Fibroblast of skin of left quadriceps (primary cell): ENCODE measurements at places on chromosomes 4 and X.

GRCh38 chr4:102774254-102774653 lies 13.5 kb upstream of the MANBA start:
- DNase-seq = no peak

- no peak for DNase-seq
Observed at GRCh38 chr4:147968641-147969040, 236.8 kb downstream of the ARHGAP10 start.

GRCh38 chr4:134622199-134622598 lies 420.6 kb upstream of the PABPC4L start:
- no peak for DNase-seq

GRCh38 chr4:164467493-164467892 lies 286.4 kb upstream of the SMIM31 start:
- DNase-seq = no peak

- no peak for DNase-seq
Observed at GRCh38 chr4:108110450-108110849, 58.3 kb downstream of the LEF1 start.

- DNase-seq = no peak
Observed at GRCh38 chrX:75596178-75596577, 73.3 kb upstream of the ZDHHC15 start.

GRCh38 chrX:24465532-24465865 lies 413 bp downstream of the PDK3 start:
- no peak for DNase-seq

DNA sequence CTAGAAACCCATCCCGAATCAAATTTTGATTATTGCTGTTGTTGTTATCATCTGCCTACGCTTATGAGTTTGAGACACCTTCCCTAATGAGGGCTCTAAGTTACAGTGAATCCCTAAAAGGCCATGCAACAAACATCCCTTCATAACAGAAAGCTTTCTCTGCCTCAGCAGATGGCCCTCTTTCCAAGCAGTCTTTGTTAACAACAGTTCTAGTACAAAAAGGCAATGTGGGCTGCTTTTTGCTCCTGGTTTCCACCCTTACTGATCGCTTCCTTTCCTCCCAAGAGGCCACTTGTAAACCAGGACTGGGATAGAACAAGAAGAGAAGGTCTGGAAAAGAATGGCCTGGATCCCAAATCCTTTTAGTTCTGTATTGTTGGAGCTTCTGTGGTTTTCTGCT lies 24.2 kb downstream of the GPC4 start:
- DNase-seq = no peak

GRCh38 chr4:41507291-41507947 lies 30.5 kb upstream of the LIMCH1 start:
- DNase-seq = no peak

DNA sequence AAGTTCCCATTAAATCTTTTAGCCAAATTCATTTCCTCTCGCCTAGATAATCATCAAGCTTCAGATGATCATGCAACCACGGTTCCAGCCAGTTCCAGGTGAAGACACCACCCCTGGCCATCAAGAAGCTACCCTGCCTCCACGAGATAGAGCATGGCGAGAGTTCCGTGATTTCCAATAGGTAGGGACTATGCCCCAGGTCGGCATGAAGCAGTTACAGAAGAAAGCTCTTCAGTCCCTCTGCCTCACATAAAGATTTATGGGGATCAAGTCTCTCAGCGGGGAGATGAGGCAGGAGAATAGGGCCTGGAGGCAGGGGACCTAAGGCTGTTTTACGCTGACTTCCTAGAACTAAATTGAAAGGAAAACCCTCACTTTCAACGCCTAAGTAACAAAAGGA lies 183.9 kb downstream of the OR13H1 start:
- no peak for DNase-seq

GRCh38 chr4:140976768-140977167 lies 156.5 kb downstream of the RNF150 start:
- no peak for DNase-seq

- DNase-seq = no peak
Observed at GRCh38 chrX:70096052-70096451, 33.8 kb downstream of the OTUD6A start.

DNA sequence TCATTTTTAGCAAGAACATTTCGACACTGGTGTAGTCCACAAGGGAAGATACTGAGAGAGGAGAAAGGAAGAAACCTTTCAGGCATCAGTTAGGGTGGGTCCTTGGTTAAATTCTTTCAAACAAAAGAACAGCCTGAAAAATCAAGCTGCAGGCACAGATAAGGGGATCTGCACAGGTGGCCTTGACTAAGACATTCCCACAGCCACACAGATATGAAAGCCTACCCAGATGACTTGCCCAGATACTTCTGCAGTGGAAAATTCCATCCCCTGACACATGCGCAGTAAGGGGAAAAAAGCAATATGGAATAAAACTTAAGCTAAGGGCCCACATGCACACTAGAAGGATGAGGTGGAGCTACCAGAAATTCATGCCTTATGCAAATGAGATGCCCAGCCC lies 8.9 kb upstream of the TMEM165 start:
- DNase-seq = no peak

- DNase-seq = no peak
Observed at GRCh38 chr4:121041307-121042090, 30.8 kb downstream of the NDNF start.

- no peak for DNase-seq
Observed at GRCh38 chr4:31237233-31237632, 517.1 kb downstream of the PCDH7 start.

DNA sequence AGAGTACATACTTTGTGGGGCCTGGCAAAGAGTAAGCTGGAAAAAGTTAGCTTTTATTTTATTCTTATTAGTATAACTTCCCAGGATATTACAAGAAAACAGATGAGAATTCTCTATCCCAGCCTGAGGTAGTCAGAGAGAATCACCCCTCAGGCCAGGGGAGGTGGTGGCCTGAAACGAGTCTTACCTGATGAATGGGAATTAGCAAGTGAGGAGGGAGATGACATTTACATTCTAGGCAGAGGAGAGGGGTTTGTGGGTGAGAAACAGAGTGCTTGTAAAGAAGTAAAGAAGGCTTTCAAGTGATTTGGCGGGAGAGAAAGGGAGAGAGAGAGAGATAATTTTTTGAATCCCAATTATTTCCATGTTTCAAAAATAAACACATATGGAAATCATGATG lies 39.3 kb upstream of the PDK3 start:
- DNase-seq = no peak

DNA sequence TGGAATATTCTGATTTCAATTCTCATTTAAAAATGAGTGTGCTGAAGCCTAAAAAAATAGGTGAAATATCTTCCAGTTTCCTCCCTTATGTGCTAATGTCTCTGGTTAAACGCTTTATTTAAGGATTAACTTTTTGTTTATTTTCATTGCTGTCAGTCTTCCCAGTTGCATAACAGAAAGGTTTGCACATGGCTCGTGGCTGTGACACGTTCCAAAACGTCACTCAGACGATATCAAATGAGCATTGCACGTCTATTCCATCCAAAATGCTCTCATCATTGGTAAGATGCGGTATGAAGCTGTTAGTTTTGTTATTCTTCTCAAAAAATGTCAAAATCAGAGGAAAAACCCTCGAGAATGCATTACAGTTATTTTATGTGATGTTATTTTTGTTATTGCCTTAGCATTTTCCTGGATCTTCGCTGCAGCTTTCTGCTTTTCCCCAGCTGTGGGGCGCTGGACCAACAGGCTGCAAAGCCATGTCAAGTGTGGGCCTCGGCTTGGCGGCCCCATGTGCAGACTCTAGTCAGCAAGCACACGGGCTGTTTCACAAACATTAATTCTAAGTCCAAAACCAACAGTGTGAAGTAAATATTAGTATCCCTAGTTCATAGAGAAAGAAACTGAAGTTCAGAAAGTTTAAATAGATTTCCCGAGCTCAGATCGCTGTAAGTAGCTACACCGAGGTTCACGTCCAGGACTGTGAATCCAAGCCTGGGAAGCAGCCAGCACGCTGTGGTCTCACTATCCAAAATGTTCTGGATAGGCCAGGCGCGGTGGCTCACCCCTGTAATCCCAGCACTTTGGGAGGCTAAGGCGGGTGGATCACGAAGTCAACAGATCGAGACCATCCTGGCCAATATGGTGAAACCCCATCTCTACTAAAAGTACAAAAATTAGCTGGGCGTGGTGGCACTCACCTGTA lies 793.4 kb upstream of the FRG1 start:
- no peak for DNase-seq

DNA sequence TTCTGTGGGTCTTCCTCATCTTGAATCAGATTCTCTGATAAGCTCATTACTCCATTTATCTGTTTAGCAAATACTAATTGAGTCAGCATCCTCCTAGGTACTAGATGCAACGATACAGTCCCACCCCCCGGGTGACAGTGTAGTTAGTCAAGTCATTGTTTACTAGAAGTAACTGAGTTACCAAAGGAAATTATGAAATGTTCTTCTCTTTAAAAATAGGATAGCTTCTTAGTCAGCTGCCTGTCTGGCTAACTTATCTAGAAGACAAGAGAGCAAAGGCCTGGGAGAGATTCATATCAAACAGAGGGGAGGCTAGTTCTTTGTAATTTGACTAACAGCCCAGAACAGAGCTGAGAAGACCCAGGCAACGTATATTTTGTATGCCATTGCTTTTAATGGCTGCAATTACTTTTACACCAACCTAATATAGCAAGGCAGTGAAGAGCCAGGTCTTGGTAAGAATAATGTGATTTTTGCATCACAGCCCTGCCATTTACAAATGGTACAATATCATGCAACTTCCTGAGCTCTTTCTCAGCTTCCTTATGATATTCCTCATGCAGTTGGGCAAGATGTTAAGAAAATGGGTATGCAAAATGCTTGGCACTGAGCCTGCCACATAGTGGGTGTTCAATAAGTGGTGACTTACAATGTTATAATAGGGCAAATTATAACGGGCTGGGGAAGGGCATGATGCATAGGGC lies 149.9 kb downstream of the CHIC2 start:
- DNase-seq = no peak

DNA sequence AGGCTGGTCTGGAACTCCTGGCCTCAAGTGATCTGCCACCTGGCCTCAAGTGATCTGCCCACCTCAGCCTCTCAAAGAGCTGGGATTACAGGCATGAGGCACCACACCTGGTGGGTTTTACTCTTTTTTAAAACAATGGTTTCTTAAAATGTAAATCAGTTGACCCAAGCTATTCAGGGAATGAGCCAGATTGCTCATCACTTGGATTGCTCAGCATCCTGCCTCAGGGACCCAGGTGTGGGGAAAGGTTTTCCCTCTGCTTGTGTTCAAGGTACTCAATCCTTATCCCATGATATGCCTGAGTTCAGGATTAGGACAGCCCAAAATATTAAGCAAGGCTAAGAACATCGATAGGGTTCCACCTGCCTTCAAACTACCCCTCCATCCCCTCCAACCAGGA lies 67.4 kb downstream of the CHRNA9 start:
- no peak for DNase-seq

- DNase-seq = no peak
Observed at GRCh38 chr4:89142691-89143669, 31.6 kb downstream of the TIGD2 start.

- no peak for DNase-seq
Observed at GRCh38 chr4:56389558-56389957, 2.3 kb upstream of the AASDH start.

GRCh38 chr4:151629097-151629783 lies 131.6 kb downstream of the GATB start:
- no peak for DNase-seq

GRCh38 chrX:112947981-112948615 lies 107.5 kb upstream of the AMOT start:
- no peak for DNase-seq

GRCh38 chrX:38087594-38087993 lies 81.2 kb downstream of the SYTL5 start:
- DNase-seq = no peak

GRCh38 chr4:153260132-153260531 lies 55.9 kb downstream of the TRIM2 start:
- no peak for DNase-seq

- DNase-seq = peak; percentile 79
Observed at GRCh38 chr4:137677863-137678262, 145.6 kb upstream of the PCDH18 start.

GRCh38 chrX:48498374-48498809 lies 10.4 kb upstream of the PORCN start:
- DNase-seq = no peak

DNA sequence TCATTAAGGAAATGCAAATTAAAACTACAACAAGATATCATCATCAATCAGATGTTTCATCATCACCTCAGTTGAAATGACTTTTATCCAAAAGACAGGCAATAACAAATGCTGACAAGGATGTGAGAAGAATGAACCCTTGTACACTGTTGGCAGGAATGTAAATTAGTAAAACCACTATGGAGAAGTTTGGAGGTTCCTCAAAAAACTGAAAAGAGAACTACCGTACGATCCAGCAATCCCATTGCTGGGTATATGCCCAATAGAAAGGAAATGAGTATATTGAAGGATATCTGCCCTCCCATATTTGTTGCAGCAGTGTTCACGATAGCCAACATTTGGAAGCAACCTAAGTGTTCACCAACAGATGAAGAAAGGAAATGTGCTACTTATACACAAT lies 50.6 kb upstream of the STARD8 start:
- DNase-seq = no peak

GRCh38 chr4:122797405-122798094 lies 29.1 kb upstream of the FGF2 start:
- DNase-seq = no peak

- no peak for DNase-seq
Observed at GRCh38 chr4:2334826-2335728, 73.2 kb upstream of the MXD4 start.
